ENCODE measurements at places on chromosomes 5 and 9.

DNA sequence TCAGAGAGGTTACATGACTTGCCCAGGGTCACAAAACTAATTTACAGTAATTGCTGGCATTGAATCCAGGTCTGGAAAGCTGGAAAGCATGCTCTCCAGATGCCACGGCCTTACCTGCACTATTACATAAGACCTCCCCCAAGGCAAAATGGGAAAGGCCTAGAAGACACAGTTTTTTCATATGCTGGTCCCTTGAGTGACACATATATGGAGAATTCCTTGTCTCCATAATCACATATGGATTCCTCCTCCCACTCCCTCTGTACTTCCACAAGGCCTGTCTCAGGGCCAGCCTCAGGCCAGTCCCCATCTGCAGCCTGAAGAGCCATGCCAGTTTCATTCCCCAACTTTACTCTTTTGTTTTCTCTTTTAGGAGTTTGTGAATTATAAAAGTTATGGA is 28.6 kb upstream of the MEIKIN start:
- no peak for DNase-seq

DNA sequence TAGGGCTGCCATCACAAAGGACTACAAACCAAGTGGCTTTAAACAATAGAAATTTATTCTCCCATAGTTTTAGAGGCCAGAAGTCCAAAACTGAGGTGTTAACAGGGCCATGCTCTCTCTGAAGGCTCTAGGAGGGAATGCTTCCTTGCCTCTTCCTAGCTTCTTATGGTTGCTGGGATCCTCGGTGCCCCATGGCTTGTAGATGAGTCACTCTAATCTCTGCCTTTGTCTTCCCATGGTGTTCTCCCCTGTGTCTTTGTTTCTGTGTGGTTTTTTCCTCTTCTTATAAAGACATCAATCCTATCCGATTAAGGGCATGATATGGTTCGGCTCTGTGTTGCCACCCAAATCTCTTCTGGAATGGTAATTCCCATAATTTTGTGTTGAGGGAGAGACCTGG is 178.8 kb upstream of the NREP start:
- no peak for DNase-seq

- peak; percentile 98 for DNase-seq
These were observed at the start of gene CDK5RAP2 for GRCh38 chr9:120580051-120580896. TSS of gene CDK5RAP2 (minus strand) at chr9:120580167. CDS start at chr9:120579978, 189 bp downstream.

- DNase-seq = no peak
These were observed 21.3 kb downstream of the ABCA1 start for GRCh38 chr9:104906441-104907277.

DNA sequence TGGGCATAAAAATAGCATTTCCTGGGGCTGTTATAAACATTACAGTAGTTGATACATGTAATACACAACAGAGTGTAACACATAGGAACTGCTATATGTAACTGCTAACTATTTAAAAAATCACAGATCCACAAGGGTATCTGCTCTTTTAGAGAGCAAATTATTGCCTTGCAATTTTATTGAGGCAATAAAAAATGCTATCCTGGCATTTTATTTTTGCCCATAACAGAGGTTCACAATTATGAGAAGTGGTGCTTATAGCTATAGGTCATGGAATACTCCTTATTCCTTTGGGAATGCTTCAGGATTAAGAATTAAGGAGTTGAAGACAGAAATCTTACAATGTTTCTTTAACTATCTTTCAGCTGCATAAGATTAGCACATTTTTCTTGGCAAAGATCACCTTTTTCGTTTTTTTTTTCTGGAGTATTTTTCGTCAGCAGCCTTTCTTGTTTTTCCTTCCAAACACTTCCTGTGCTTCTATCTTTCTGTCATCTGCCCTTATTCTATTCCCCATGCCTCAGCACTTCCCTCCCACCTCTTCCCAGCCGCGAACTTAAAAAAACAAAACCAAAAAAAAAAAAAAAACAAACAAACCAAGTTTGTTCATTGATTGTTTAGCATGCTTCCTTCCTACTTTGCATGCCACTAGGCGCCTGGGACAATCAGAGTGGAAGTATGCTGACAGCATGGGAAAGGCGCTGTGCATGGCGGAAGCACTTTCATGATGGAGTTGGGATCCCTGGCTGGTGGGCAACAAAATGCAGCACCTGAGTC is 264.2 kb downstream of the MAST4 start:
- DNase-seq = no peak

GRCh38 chr5:176653401-176654385 is 6.4 kb downstream of the TSPAN17 start:
- DNase-seq = no peak

- DNase-seq = no peak
These were observed 36.8 kb downstream of the ITK start for GRCh38 chr5:157217289-157218024.

GRCh38 chr9:127921557-127922120 is 4.8 kb upstream of the ST6GALNAC4 start:
- DNase-seq = peak; percentile 77

GRCh38 chr9:105038051-105038450 is 110.1 kb upstream of the ABCA1 start:
- no peak for DNase-seq

- DNase-seq = no peak
These were observed 123.0 kb upstream of the CPEB4 start for GRCh38 chr5:173765029-173765644.

GRCh38 chr5:6742081-6742758 is 29.0 kb downstream of the TENT4A start:
- no peak for DNase-seq

DNA sequence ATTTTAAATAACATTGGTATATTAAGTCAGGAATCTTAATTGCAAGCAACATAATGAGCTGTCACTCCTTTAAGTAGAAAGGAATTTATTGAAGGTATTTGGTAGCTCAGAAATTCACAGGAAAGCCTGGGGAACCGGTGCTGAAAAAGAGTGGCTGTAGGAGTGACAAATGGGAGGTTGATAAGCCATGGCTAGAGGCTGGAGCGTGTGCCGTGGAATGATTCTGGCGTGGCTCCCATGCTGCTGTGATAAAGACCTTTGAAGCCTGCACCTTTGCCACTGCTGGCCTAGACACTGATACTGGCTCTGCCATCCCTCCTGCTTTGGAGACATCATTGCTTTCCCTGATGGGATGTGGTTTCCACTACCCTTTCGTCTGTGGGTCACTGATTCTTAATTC is 65.7 kb upstream of the ATG10 start:
- DNase-seq = no peak

- DNase-seq = no peak
These were observed 152.9 kb downstream of the CDC42SE2 start for GRCh38 chr5:131416729-131417128.

DNA sequence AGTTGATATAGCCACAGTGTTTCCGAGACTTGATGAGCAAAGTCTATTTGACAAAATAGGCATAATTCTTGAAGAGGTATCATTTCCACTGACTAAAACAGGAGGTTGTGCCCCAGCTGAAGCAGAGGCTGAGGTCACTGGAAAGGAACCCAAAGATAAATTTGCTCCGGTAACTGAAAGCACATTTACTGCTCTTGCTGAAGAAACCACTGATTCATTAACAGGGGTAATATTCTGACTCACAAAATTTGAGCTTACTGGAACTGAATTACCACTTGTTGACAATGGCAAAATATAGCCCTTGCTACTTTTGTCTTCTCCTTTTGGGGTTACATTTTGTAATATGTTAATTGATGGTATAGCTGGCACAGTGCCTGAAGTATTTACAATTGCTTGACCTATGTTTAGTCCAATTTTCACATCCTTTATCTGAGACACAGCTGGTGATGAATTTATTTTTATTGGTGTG is 30.2 kb downstream of the MLANA start:
- DNase-seq = no peak

- DNase-seq = peak; percentile 79
These were observed 334.7 kb downstream of the NR2F1-AS1 start for GRCh38 chr5:93246090-93246855.

- no peak for DNase-seq
These were observed 103.5 kb downstream of the SNX18 start for GRCh38 chr5:54621048-54621447.

- DNase-seq = no peak
These were observed 15.6 kb downstream of the NDUFAF2 start for GRCh38 chr5:60960591-60960990.

- DNase-seq = no peak
These were observed 11.0 kb upstream of the CEL start for GRCh38 chr9:133050781-133051180.

GRCh38 chr5:60597572-60598320 is 102.2 kb downstream of the DEPDC1B start:
- DNase-seq = no peak

DNA sequence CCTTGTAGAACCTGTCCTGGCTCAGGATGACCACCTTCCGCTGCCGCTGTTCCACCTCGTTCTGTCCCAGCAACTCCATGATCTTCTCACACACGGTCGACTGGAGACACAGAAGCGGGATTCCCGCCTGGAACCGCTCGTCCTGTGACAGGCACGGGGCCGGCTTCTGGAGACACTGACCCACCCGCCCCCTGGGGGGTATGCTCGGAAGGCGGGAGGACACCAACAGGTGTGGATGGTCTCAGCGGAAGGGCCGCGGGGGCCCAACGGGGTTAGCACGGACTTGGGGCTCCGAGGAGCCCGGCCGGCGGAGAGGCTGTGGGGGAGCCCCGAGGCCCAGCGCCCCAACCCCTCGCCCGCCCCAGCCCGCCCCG is 530 bp downstream of the UCK1 start:
- DNase-seq = peak; percentile 57
